HCT116 (cell line): ENCODE measurements at places on chromosomes 11 and 22. TPM values are rescaled to one million over a fixed set of nuclear protein-coding genes. Genes with fewer than 3 reads are reported as not detected.

LZTR1 gene
- total RNA-seq, result 56.5 TPM

ADAMTS8 gene
- total RNA-seq, result 0.07 TPM

CCDC117 gene
- 22.1 TPM for total RNA-seq

MPZL2 gene
- 16.8 TPM for total RNA-seq

SULT4A1 gene
- 8.4 TPM for total RNA-seq

DNA sequence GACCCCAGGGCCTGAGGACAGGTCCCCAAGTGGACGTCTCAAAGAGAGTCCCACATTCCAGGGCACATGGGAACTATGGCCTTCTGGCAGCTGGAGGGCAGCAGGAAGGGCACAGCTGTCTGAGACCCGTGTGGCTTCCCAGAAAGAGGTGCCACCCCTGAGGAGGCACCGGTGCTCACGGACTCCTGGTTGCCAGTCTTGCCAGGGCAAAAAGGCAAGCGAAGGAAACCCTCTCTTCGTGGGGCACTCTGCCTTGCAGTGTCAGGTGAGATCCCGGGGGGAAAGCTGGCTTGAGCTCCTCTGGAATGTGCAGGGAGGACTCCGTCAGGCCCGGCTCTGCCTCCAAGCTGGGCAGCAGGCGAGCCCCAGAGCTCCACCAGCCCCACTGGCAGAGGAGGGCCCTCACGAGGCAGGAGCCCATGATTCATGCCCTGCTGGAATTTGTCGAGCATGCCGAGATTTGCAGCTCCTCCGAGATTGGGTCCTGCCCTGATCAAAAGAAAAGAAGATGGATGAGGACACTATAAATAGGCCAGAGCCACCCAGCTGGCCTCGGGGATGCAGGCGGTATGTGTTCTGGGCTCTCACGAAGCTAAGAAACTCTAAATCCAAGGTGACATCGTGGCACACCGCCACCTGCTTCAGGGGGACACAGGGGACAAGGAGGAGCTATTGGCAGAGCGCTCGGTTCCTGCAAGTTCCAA, 9.9 kb upstream of the CELSR1 start:
- no peak for DNase-seq

DNA sequence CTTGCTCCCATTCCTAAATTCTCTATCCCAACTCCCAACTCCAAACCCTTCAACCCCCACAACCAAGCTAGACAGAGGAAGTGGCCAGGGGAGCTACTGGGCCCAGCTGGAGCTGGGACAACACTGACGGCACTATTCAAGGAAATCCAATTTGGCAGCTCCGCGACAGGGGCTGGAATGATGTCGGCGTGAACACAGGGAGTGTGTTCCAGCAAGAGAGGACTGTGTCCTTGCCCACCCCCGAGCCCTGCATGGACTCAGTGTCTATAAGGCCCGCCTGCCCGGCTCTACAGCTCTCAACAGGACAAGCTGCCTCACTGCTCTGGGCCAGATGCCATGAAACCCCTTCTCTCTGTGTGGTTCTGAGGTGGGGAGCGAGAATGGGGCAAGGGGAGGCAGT, 11.3 kb downstream of the PCSK7 start:
- DNase-seq, result no peak

GRCh38 chr11:132125988-132126871, 755.8 kb downstream of the NTM start:
- no peak for DNase-seq

- no peak for DNase-seq
These were observed 34.2 kb downstream of the OSBP2 start for GRCh38 chr22:30728826-30729225.

DNA sequence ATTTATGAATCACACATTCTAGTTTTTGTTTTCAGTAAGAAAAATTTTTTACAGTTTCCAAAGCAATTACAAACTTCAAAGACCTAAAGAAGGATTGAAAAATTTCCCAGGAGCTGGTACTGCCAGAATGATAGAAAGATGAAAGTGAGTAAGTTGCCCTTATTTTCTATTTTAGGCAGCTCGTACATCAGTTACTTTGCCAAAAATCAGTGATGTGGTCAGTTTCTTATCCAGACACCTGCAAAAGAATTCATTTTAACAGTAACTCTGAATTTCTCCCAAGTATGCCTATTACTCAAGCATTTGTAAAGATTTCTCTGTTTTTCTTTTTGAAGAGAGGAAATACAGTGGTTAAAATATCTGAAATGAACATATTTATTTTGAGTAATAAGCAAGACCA, 976.3 kb upstream of the RAG2 start:
- DNase-seq, result no peak

DNA sequence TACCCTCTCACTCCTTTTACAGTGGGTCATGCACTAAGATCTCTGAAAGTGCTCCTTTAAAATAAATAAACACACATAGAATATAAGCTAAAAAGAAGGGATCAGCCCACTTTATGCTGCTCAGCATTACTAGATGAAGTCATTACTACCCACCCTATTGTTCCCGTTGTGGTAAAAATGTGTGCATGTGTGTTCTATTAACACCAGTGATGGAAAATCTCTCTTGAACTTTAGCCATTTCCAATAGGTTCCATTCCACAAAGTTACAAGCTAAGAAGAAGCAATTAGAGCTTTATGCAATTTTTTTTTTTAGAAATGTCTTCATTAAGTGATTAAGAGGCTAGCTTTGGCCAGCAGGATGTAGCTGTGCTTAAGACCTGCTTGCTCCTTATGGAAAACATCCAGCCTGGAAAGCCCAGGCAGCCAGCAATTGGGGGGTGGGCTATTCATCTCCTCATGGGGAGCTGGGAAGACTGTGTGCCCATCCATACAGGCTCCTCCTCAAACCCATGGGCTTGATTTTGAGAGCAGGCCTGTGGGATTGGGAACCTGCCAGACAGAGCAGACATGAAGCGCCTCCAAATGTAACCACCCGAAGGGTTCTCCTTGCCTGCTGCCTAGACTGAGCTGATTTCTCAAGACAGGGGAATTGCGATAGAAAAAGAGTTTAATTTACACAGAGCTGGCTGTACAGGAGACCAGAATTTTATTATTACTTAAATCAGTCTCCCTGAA, 92.9 kb upstream of the PARVA start:
- no peak for DNase-seq

- DNase-seq, result no peak
These were observed 101.8 kb upstream of the TIMP3 start for GRCh38 chr22:32699686-32700085.

DNA sequence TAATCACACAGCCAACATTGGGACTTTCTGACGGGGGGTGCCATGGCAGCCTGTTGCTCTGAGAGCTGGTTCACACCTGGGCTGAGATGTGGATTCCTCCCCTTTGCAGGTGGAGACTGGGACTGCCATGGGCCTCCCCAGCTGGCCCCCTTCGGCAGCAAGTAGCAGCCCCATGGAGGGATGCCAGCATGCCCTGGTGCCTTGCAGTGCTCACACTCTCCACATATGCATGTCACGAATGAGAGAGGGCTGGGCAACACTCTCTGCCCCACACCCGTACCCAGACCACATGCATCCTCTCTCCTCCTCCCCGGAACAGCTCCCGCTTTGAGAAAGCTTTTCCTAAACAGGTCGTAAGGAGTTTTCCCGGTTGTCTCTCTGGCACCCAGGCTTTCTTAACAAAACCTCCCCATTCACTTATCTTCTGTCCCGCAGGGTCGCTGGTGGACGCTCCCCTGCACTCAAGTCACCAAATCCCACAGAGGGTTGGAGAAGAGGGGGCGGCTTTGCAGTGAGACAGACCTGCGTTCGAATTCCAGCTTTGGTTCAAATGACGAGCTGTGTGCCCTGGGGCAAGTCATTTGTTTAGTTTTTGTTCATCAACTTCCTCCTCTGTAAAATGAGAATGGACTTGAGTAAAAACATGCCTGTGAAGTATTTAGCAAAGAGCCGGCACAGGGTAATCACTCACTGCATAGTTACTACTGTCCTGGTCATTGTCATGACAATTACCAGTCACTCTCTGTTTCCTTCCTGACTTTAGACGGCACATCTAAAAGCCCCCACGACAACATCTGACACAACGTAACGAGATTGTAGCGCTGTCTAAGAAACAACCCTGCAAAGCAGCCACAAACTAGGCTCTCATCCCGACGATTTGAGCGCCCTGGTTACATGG, 231.3 kb upstream of the B3GAT1 start:
- DNase-seq, result no peak

DNA sequence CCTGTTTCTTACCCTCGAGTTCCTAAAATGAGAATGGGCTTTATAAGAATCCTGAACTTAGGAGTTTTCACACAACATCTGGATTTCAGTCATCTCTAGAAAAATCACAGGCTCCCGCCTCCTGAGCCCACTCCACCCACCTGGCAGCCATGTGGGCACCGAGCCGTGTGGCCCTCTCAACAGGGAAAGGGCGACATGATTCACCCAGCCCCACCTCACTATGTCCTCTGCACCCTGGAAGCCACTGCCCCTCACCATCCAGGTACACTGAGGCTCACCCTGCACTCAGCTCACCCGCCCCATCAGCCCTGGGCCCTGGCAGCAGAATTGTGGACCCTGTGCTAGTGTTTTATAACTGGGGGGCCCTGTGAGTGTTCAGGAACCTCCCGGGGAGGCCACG, 101.5 kb downstream of the SHANK2 start:
- DNase-seq, result no peak

DNA sequence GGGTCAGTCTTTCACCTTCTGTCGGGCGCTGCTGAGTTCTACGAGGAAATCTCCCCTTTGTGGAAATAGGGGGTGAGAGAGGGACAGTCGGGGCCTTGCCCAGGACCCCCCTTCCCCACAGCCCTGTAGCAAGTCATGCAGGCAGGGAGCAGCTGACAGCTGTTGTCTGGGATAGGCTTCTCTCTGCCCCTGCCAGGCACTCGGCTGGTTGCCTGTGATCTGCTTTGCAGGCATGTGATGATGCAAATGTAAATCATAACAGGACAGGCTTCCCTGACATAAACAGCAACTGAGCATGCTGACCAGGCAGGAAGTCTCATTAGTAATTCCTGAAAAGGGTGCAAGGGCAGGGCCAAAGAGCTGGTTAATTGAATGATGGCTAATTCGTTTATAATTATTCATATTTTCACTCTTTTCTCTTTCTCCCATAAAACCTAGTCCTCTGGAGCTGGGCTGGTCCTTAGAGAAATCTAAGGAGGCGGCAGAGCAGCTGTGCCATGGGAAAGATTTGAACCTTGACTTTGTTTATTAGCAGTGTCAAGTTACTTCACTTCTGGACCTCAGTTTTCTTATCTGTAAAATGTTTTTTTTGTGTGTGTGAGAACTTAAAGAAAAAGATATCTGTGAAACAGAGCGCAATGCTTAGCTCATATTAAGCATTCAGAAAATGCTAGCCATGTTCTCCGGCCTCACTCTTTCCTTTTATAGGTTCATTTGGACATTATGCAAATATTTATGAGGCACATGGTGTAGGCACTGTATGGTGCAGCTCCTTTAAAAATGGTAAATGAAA, 129.7 kb downstream of the LDLRAD3 start:
- DNase-seq, result no peak
